Pons (tissue), 1 donor: ENCODE measurements at places on chromosomes 6 and 20.

- DNase-seq, result no peak
Observed at GRCh38 chr6:149314325-149314905, 3.1 kb upstream of the TAB2 start.

- no peak for DNase-seq
Observed at GRCh38 chr6:11043378-11043960, 636 bp downstream of the ELOVL2 start.

GRCh38 chr6:152220786-152221185 is 413.3 kb downstream of the ESR1 start:
- no peak for DNase-seq

DNA sequence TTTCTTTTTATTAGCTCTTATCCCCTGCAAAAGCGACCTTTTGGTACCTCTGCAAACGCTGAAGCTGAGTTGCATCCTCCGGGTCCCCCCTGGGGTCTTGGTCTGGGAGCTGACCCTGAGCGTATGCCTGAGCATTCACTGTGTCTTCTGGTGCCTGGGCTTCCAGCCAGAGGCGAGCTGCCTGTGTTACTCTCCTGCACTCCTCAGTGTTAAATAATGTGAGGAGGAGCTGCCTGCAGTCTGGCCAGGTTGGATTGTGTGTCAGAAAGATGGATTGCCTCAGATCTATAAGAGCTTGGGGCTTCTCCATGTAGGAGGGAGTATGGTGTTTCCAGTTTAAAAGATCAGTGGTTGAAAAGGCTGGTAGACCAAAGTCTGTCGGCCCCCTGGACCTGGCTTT is 8.7 kb upstream of the GMPR start:
- DNase-seq, result no peak

DNA sequence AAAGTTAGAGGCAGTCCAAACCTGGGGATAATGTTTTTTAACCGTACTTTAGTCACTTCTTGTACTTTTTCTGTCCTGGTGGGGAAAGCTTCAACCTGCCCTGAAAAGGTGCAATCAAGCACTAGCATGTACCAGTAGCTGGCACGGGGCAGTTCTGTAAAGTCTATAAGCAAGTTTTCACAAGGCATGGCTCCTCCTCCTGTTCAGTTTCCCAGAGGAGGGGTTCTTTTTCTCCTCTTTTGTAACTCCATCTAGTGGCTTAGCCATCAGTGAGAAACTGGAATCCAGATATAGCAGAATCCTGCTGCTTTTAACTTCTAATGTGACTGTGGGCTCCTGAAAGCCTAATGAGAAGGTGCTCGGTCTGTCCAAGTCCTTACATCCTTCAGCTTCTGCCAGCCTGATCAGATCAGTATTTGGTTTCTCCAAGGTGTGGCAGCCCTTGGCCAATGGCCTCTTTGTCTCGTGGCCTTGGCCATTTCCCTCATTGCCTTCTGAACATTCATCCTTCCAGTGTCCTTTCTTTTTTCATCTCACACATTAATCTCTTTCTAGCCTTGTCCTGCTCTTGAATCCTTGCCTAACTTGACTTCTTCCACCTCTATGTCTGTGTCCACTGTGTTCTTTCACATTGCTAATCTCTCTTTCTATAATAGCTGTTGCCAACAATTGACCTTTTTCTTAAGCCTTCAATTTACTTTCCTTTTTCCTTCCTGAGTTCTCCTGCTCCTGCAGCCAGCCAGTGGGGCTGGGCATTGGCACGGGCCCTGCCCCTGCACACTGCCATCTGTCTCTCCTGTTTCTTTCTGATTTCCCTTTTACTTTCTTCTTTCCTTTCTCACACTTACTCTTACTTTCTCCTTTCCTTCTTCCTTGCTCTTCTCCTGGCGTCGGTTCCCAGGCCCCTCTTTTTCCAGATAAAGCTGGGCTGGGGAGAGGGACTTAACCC is 222.0 kb upstream of the SYNCRIP start:
- DNase-seq, result no peak

DNA sequence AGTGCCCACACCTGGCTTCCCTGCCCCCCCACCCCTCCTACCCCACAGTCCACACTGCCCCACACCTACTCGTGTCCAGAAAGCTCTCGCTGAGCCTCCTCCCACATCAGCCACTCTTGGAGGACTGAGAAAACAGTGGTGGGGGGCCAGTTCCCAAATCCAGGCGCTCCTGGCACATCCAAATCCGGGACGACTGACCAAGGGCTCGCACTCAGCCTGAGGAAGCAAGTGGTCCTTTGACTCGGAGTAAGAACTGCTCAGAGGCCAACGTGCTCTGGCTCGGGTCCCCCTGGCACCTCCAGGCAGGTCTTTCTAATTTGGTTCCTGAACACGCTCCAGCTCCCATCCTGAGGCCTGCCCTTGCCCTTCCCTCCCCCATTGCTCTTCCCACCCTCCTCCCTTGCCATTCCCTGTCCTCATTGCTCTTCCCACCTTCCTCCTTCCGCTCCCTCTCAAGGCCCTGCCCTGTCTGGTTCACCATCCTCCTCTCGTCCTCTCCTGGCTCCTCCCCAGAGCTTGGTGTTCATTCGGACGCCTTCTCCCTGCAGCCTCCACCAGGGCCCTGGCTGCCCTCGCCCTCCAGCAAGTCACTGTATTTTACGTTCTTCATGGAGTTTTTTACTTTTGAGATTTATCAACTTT is 83.6 kb downstream of the THBS2 start:
- no peak for DNase-seq

- DNase-seq, result no peak
Observed at GRCh38 chr6:134495890-134496248, 178.0 kb upstream of the SGK1 start.

DNA sequence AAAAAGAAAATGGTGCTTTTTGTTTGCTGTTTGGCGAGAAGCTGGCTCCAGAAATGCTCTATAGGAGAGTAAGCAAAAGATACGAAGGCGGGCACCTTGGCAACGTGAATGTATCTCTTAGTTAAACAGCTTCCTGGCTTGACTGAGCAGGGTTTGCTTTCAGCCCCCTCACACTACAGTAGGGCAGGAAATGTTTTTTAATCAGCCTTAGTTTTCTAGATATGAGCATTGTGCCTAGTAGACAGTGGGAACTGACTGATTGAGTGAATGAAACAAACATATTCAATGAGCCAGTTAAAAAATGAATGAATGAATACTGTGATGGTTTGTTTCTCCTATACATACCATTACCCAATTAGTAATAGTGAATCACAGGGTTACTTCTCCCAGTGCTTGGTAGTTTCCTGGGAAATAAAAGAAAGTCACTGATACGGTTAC is 19.9 kb downstream of the CAP2 start:
- no peak for DNase-seq

DNA sequence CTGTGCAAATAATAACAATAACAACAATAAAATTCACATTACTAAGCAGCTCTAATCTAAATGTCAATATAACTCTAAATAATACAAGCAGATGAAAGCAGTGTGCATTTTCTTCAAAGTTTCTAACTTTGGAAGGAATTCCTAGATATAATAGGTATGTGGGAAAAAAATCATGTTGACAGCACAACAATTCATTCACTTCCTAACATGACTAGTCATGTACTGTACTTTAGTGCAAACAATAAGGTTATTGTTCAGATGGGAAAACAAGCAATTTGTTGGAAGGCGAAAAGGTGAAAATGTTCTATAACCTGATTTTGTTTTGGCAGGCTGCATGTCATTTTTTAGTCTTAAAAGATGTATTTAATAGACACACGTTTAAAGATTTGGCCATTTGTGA is 484.3 kb upstream of the JAG1 start:
- no peak for DNase-seq

- no peak for DNase-seq
Observed at GRCh38 chr6:53615633-53616449, 49.7 kb downstream of the KLHL31 start.

- DNase-seq, result no peak
Observed at GRCh38 chr6:157614026-157614568, 208.9 kb upstream of the SNX9 start.

- DNase-seq, result no peak
Observed at GRCh38 chr6:52788478-52788877, 15.1 kb downstream of the GSTA1 start.
